ENCODE measurements at places on chromosomes 7 and 10. TPM values are rescaled to one million over a fixed set of nuclear protein-coding genes. Genes with fewer than 3 reads are reported as not detected.

Gene PDE1C
- 63.7 TPM for total RNA-seq

Gene SPDYE11
- total RNA-seq = not detected

Gene CPN1
- total RNA-seq = not detected

Gene CLDN4
- total RNA-seq = not detected

Measured in heart left ventricle (tissue), 16 donors.